ENCODE measurements at places on chromosomes 16 and 17.

DNA sequence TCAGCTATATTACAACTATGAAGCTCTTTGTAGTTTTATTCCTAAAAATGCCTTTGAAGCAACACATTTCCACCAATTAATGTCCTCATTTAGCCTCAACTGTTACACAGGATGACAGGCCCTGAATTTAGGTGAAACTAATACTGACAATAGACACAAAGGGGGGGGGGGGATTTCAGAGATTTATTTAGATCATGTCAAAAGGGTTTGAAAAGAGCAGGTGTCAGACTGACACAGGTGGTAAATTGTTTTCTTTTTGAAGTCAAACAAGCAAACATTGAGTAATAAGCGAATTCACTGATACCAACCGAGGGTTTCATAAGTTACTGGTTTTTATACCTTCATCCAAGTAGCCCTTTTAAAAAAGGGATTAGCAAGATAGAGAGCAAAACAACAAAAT lies 40.8 kb downstream of the KANSL1 start:
- DNase-seq = no peak

DNA sequence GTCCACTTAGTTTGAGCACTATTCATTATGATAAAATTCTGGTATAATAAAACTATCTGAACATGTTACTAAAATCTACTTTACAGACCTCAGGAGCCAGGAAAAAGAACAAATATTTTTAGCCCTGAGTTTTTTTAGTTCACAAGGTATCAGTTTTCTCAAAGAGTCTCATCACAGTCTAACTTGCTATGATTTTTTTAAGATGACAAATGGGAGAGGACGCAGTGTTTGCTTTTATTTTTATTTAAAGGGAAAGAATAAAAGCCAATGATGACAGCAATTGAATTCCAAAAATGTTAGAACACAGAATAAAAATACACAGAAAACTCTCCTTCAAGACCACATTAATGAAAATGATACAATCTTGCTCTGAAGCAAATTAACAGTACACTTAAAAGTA lies 7.4 kb downstream of the MED13 start:
- no peak for DNase-seq

- DNase-seq = no peak
Measured at GRCh38 chr17:83064021-83064731, 15.2 kb upstream of the METRNL start.

- DNase-seq = no peak
Measured at GRCh38 chr17:48468299-48468698, 38.3 kb upstream of the SKAP1 start.

GRCh38 chr17:4498461-4499397 lies at the start of gene SPNS2:
Gene SPNS2, plus strand, starts transcription at chr17:4498881. Its CDS starts 167 bp downstream, at chr17:4499048.
- peak; percentile 79 for DNase-seq

GRCh38 chr17:40686192-40686591 lies 17.4 kb downstream of the KRT24 start:
- no peak for DNase-seq

DNA sequence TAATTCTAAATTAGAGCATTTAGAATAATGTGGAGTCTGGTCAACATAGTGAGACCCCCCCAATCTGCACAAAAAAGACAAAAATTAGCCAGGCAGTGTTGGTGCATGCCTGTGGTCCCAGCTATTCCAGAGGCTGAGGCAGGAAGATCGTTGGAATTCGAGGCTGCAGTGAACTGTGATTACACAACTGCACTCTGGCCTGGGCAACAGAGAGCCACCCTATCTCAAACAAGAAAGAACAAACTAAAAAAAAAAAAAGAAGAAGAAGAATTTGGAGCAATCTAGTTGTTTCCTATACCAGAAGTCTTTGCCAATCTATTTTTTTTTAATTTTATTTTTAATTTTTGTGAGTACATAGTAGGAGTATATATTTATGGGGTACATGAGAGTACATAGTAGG lies 6.0 kb downstream of the CETP start:
- no peak for DNase-seq

DNA sequence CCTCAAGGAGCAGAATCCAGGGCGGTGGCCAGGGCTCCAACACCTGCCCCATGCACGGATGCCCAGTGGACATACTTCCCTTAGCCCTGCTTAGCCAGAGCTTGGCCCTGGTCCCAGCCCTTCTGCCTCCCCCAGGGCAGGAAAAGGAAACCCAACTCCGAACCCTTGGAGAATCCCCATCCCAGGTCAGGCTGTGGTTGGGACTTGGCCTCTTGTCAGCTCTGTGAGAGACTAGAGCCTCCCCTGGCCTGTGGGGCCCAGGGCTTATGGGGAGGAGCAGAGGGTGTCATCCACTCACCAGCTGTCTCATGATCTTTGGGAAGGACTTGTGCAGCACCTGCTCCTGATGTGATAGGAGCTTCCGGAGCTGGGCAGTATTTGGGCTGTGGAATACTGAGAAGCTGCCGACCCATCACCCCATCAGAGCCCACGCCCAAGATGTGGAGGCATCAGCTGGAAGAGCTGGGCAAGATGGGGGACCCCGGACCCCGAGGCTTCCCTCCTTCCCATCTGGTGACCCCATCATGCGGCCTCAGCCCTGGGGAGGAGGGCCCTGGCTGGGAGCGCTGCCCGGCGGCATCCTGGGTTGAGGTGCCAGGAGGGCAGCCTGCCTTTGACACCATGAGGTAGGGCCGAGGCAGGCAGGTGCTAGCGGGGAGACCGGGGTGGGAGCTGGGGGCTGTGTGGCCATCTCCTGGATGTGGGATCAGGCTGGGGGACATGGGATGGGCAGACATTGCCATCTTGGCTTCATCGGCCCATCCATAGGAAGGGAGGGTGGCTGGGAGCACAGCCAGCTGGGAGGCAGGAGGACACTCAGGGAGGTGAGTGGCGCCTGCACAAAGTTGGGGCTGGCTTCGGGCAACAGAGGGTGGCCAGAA lies 45.1 kb downstream of the TNFRSF13B start:
- DNase-seq = no peak

GRCh38 chr16:84608282-84608681 lies 9.6 kb downstream of the COTL1 start:
- DNase-seq = no peak

DNA sequence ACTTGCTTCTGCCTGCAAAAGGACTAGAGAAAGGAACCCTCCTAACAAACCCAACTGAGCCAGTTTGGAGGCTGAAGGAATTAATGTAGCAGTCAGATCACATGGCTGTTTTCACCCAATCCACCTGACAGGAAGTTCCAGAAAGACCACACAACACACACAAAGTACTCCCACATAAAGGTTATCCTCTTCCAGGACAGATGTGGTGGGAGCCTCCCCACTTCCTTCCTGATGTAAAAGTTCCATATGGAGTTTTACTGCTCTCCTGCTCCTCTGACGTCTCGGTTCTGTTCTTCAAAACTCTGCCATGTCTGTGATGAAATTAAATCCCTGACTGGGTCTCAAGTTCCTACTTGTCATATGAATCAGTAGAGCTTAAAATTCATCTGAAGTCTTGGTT lies 497.0 kb upstream of the HSBP1 start:
- no peak for DNase-seq
